Fibroblast of lung (primary cell): ENCODE measurements at places on chromosomes 12 and 14.
A peak's percentile ranks its signal among the peaks of the same experiment; 100 is the strongest.

DNA sequence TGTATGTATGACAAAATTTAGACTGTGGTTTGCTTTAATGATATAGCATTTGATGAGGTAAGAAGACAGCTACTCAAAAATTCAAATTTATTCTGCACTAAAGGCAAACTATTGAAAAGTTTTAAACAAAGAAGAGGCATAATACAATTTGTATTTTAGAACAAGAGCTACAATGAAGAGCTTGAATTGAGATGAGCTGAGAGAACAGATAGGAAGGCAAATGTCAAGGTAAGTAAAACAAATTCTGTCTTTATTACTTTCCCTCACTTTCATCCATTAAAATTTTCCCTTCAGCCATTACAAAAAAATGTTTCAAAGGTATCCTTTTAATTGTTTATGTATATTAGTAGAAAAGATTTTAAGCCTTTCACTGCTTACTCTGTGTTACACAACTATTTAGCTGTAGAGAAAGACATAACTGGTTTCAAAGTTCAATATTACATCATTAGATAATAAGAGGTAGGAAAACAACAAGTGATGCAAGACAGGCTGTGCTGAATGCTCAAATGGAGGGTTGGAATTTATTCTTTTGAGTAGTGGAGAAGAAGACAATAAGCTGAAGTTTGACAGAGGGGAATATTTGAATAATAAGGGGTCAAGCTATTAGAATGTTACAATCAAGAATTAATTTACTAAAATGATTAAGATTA, 1334.1 kb downstream of the FSCB start:
- H3K27me3 ChIP-seq, result no peaks in the 10 kb centered on the region
- H3K27ac ChIP-seq, result no peak overlapping the region
- no peaks in the 10 kb centered on the region for H3K36me3 ChIP-seq
- no peak overlapping the region for H3K4me3 ChIP-seq
- DNase-seq, result no peak

GRCh38 chr14:85106506-85106905, 423.4 kb upstream of the FLRT2 start:
- no peaks in the 10 kb centered on the region for H3K36me3 ChIP-seq
- no peaks in the 10 kb centered on the region for H3K4me1 ChIP-seq
- H3K4me3 ChIP-seq, result no peak overlapping the region
- H3K27me3 ChIP-seq, result no peaks in the 10 kb centered on the region

GRCh38 chr12:51270067-51270950, at the start of gene SMAGP:
Gene SMAGP, minus strand, starts transcription at chr12:51270415. Its CDS starts 1,137 bp downstream, at chr12:51269278.
- peak within 1 kb of the TSS; percentile 86 for H3K27ac ChIP-seq
- H3K36me3 ChIP-seq, result no peaks in the 10 kb centered on the region
- H3K4me1 ChIP-seq, result peaks cover 3% of the 10 kb centered on the region

DNA sequence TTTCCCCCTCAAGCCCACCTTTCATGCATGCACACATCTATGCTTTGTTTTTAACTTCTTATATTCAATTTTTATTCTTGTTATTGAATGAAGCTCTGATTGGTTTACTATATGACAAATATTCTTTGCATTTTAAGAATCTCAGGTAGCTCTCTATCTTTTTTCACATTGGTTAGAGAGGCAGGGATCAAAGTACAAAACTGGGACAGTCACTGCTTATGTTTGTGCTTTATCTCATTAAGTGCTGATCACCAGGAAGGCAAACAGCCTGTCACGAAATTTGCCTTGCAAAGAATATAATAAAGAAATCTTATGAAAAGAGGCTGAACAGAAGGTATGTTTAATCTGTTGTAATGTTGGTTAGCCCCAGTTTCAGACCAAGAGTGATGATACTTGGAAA, 29.7 kb upstream of the INSM2 start:
- no peak overlapping the region for H3K27ac ChIP-seq
- no peak overlapping the region for H3K4me3 ChIP-seq
- DNase-seq, result no peak

DNA sequence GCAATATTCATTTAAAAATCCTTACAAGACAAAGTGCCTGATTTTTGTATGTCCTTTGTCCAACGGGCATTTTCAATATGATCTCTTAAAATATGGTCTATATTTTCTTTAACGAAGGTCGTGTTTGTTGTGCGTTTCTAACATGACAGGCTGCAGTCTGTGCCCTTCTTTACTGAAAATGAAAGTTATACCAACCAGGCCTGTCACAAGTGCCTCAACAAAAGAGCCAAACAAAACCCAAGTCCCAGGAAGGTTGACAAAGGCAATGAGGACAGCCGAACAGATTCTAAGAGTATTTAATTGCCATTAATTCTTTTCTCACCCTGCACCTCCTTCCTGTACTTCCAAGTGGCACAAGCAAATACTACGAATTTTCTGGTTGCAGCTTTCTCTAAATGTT, 13.9 kb downstream of the PAX9 start:
- no peak overlapping the region for H3K27ac ChIP-seq
- H3K4me3 ChIP-seq, result no peak overlapping the region
- H3K27me3 ChIP-seq, result no peaks in the 10 kb centered on the region
- no peaks in the 10 kb centered on the region for H3K36me3 ChIP-seq
- DNase-seq, result no peak
- H3K4me1 ChIP-seq, result no peaks in the 10 kb centered on the region

- H3K27ac ChIP-seq, result no peak overlapping the region
- H3K27me3 ChIP-seq, result no peaks in the 10 kb centered on the region
- no peak overlapping the region for H3K4me3 ChIP-seq
- DNase-seq, result no peak
- no peaks in the 10 kb centered on the region for H3K4me1 ChIP-seq
Observed at GRCh38 chr12:99493197-99493596, 154.4 kb upstream of the GARIN6 start.

DNA sequence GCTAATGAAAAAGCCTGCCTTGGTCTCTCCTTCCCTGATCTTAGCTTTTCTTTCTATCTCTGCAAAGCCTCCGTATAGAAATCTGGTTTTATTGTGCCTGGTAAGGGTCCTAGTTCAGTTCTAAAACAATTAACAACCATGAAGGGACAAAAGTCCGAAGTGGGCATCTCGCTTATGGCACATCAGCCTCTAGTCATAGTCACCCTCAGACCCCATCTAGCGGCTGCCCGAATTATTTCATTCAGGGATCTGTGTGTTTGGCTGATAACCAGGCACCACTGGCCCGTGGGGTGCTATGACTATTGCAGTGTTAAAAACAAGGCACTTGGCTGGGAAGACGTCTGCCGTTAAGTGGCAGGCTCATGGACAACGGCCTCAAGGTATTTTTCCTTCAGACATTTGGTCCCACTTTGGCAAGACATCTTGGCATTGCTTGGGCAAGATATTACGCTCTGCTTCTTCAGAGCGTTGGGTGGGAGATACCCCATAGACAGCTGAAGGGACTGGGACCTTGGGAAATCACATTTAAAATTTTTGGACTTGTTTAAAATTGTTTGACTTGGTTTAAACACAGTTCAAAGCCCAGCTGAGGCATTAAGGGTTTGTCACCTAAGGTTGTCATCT, 87.1 kb downstream of the SINHCAF start:
- no peaks in the 10 kb centered on the region for H3K4me1 ChIP-seq
- DNase-seq, result peak; percentile 62
- peak overlapping the region; percentile 22 for H3K4me3 ChIP-seq

- no peak overlapping the region for H3K4me3 ChIP-seq
- no peak overlapping the region for H3K27ac ChIP-seq
- no peaks in the 10 kb centered on the region for H3K36me3 ChIP-seq
- H3K27me3 ChIP-seq, result no peaks in the 10 kb centered on the region
- peak; percentile 51 for DNase-seq
- no peaks in the 10 kb centered on the region for H3K4me1 ChIP-seq
Observed at GRCh38 chr12:116336542-116337065, 59.1 kb upstream of the MED13L start.

DNA sequence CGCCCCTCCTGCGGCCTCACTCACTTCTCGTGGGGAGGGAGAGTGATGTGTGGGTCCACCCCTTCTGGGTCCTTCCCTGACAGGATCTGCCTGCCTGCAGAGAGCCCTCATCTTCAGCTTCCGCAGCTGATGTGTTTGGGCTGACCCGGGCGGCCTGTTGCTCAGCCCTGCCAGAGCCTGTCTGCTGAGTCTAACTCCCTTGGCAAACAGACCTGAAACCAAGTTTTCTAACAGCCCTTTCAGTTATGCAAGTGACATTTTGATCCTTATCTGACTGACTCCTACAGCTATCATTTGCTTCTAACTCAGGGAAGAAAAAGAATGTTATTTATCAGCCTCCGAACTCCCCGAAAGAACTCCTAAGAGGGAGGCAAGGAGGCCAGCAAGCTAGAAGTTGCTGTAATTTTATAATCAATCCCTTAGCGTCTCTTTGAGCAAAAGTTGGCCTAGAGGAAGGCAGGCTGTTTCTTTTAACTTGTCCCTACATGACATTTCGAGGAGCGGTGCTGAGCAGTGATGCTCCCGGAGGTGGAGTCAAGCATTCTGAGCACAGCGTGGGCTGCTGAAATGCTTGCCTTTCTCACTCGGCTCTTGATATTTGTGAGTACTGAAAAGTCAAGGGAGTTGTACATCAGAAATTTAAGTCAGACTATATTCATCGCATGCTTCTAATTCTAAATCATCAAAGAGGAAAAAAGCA, 31.5 kb upstream of the CACNA2D4 start:
- H3K4me3 ChIP-seq, result no peak overlapping the region
- peaks cover 20% of the 10 kb centered on the region for H3K36me3 ChIP-seq
- H3K27me3 ChIP-seq, result no peaks in the 10 kb centered on the region
- H3K27ac ChIP-seq, result no peak overlapping the region

DNA sequence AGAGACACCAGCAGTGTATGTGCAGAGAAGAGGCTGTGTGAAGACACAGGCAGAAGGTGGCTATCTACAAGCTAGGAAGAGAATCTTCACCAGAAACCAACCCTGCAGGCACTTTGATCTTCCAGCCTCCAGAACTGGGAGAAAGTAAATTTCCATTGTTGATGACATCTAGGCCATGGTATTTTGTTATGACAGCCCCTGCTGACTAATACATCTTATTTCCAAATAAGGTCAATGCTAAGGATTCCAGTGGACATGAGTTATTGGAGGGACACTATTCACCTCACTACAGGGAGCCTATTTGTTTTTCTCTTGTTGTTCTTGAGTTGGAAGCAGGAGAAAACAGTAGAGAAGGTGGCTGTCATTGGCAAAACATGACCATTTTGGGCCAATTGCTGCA, 88.5 kb upstream of the RIN3 start:
- H3K36me3 ChIP-seq, result no peaks in the 10 kb centered on the region
- H3K4me1 ChIP-seq, result peaks cover 3% of the 10 kb centered on the region
- peak; percentile 52 for DNase-seq
- no peaks in the 10 kb centered on the region for H3K27me3 ChIP-seq
- no peak overlapping the region for H3K4me3 ChIP-seq

GRCh38 chr12:10111451-10111850, 12.7 kb upstream of the CLEC1A start:
- no peaks in the 10 kb centered on the region for H3K27me3 ChIP-seq
- no peaks in the 10 kb centered on the region for H3K36me3 ChIP-seq
- H3K4me1 ChIP-seq, result no peaks in the 10 kb centered on the region
- H3K4me3 ChIP-seq, result no peak overlapping the region

DNA sequence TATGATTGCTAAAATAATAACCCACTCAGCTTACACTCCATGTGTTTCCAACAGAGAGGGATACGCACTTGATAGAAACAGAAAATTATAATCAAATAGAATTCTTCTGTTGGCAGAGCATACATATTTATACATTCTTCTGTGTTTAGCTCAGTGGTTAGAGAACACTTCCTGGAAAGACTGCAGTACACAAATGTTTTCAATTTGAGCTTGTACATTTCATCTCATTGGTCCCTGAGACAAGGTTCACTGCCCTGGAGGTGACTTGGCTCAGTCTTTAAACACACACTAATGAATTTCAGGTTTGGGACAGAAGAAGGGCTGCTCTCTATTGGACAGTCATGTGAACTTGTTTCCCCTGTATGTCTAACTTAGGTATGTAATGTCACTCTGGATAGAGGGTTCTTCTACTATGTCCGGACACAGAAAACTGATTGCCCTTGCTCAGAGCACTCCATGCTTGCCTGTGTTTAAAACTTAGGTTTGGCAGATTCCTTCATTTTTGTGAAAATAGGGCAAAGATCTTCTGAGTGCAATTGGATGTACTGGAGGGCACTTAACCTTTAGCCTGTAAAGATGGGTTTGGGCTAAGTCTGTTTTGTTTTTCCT, 22.9 kb downstream of the PROX2 start:
- no peaks in the 10 kb centered on the region for H3K27me3 ChIP-seq
- DNase-seq, result peak; percentile 55
- peak overlapping the region; percentile 86 for H3K27ac ChIP-seq

DNA sequence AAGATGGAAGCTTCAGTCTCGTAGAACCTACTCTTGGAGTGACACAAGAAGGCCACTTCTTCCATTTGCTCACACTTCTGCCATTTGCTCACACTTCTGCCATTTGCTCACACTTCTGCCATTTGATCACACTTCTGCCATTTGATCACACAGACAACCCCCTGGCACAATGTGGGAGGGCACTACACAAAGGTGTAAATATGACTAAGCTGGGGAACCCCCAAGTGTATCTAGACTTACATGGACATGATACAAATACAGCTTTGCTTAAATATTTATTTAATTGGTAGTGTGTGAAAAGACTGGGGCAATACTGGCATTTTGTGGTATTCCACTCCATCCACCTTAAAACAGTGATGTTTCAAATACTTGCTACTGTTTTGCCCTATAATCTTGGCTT, 296.2 kb upstream of the PPFIA2 start:
- H3K36me3 ChIP-seq, result no peaks in the 10 kb centered on the region
- H3K27me3 ChIP-seq, result no peaks in the 10 kb centered on the region
- H3K4me3 ChIP-seq, result no peak overlapping the region
- DNase-seq, result no peak
- no peaks in the 10 kb centered on the region for H3K4me1 ChIP-seq
- no peak overlapping the region for H3K27ac ChIP-seq

DNA sequence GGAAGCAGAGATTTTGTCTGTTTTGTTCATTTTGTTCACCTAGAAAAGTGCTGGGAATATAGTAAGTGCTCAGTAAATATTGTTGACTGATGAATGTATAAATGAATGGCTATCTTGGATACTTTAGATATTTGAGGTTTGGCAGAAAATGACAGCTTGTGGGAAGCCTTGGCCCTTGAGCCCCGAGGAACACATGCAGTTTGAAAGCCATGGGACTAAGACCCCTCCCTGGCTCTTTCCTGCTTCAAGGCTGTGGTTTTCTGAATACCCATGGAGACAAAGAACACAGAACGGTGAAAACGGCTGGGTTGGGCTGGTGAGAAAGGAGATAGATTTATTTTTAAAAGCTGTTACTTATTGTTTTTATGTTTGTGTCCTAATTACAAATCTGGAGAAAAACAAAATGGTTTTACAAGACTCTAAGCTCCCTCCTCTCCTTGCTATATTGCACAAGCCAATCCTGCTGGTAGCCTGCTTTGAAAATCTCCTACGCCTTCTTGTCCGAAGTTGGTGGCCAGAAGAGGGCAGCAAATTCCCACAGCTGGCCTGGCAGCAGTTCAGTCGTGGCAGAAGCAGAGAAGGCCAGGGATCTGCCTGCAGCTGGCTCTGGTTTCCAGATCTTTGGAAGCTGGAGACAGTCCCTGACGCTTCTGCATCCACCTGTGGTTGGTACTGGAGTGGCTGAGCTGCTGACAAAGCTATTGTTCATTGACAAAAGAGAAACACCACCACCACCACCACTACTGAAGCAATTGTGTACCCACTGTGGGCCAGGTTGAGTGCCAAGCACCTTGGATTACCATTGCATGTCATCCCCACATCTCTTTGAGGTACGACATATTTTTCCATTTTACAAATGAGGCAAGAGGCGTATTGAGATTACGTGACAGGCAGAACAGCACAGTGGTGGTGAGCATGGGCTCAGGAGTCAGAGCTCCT, 5.2 kb upstream of the KRT85 start:
- H3K36me3 ChIP-seq, result no peaks in the 10 kb centered on the region
- H3K4me1 ChIP-seq, result no peaks in the 10 kb centered on the region
- H3K27ac ChIP-seq, result no peak overlapping the region
- no peak overlapping the region for H3K4me3 ChIP-seq
- H3K27me3 ChIP-seq, result peaks cover 8% of the 10 kb centered on the region
- peak; percentile 91 for DNase-seq
